ENCODE measurements at places on chromosomes 5 and 9. TPM values are rescaled to one million over a fixed set of nuclear protein-coding genes. Genes with fewer than 3 reads are reported as not detected.

DEPDC1B gene
- 36.5 TPM for total RNA-seq

BAG1 gene
- 70.4 TPM for total RNA-seq

WDR31 gene
- total RNA-seq = 1.5 TPM

PAEP gene
- not detected for total RNA-seq

FOXD4L6 gene
- not detected for total RNA-seq
